Fibroblast of skin of right quadriceps (primary cell): ENCODE measurements at places on chromosomes 4 and X.

DNA sequence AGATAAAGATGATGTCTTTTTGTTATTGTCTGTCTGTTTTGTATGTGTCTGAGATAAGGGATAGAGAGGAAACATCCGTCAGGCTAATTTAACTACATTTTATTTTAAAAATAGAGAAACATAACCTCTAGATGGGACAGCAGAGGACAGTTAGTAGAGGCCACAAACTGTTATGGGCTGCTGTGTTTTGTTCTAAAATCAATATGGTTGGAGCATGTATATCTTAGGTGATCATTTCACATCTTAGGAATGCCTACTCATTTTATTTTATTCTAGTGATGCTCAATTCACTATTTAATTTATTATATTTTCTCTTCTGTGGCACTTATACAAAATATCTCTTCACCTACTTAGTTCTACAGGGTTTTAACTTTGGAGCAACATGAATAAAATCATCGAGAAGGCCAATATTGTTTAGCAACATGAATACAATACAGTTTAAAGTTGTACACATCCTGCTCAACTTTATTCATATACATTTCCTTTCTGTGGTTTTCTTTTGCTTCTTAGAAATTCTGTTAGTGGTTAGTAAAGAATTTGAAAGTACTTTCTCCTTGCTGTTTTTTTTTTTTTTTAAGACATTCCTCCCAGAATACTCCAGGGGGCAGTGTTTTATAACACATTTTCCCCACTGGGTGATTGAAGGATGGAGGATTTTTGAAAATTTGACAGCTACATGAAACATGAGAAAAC is 392.9 kb downstream of the UNC5C start:
- DNase-seq, result peak; percentile 59

GRCh38 chr4:151257704-151258103 is 19.3 kb upstream of the PRSS48 start:
- no peak for DNase-seq

DNA sequence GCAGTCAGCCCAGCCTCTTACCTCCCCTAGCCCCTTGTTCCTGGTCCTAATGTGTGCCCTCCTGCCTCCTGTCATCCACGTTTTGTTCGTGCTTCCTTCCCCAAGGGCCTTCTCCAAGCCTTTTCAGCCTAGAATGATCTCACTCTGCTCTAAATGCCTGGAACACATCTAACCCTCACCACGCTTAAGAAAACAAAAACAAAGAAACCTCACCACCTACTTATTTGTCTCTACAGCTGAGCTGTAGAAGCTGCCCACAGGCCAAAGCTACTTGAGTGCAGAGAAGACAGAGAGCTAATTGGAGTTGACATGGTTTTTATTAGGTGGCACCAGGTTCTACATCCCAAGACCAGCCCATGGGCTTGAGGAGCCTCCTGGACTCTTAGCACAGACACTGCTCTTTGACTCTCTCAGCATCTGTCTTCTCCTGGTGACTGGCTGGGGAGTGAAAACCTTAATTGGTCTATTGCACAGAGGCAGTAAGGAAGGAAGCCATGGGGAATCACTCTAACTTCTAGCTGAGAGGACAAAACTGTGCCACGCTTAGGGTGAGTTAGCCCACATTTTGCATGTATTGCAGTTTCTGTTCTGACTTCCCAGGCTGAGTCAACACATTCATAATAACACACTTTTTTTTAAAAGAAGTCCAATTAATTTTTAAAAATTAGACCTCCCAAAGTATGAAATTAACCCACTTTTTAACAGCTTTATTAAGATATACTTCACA is 52.3 kb upstream of the PDK3 start:
- DNase-seq, result no peak

- peak; percentile 24 for DNase-seq
Observed at GRCh38 chrX:119067023-119067739, 5.6 kb upstream of the CT47C1 start.

GRCh38 chrX:71118985-71119535 is 664 bp downstream of the MED12 start:
- DNase-seq, result no peak

DNA sequence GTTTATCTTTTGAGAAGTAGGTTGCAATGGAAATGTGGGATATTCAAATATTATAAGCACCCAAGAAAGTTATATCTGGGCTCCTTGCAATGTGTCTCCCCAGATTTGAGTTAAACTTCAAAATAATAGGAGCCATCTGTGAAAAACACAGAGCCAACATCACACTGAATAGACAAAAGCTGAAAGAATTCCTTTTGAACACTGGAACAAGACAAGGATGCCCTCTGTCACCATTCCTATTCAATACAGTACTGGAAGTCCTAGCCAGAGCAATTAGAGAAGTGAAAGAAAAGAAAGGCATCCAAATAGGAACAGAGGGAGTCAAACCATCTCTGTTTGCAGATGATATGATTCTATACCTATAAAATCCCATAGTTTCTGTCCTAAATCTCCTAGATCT is 114.3 kb upstream of the IL1RAPL1 start:
- no peak for DNase-seq

DNA sequence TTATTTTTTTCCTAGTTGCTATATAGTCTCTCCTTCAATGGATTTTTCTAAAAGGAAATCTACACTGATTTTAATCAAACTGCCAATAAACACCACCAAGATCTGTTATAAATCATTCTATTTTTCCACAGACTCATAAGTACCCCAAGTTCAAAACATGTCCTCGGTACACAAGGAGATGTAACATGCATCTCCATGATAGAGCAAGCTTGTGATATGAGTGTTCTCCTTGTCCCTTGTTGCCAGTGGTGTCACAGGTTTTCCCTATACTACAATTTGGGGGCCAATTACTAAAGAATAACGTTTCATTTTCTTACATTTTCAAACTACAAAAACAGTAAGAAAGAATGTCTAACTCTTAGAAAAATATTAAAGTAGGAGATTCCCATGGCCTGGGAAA is 491 bp downstream of the ARHGEF6 start:
- no peak for DNase-seq

DNA sequence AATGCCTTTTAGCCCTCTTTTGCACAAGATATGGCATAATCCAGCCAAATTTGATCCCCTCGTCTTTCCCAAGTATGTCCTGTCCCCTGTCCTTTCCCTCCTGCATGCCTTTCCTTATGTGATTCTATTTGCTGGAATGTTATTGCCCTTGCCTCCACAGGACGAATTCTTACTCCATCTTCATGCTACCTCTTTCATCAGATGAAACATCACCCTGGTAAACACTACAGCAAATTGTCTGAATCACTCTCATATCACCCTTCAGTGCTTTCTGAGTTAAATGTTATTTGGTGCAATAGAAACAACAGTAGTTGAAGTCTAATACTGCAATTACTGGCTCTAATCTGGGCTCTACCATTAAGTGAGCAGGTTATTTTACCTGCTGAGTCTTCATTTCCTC is 52.2 kb upstream of the FAT1 start:
- no peak for DNase-seq
